ENCODE measurements at places on chromosomes 1 and 21. TPM values are rescaled to one million over a fixed set of nuclear protein-coding genes. Genes with fewer than 3 reads are reported as not detected.

DNA sequence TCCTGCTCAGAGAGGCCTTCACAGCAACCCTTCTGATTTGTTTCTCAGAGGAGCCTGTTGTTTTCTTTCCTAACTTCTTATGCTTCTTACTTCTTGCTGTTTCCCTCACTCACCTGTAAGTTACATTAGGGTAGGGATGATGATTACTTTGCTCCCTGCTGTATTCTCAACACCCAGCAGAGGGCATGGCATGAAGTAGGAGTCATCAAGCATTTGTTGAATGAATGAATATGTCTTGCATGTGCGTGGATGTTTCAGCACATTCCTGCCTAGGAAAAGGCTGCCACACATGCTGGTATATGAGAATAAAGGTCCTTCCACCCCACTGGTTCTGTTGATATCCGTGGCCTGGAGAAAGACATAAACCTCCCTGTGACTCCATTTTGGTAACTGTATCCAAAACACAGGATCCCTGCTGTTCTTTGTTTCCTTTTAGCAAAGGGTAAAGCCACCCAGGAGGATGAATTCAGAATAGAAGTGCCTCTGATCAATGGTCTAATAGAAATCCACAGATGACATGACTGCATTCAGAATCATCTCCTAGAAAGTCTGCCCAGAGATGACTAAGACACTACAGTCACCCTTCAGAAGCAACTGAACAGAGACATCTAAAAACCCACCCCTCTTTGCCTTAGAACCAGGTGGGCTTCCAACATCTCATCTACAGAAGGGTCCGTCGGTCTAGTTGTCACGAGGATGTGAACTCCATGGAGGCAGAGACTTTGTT lies 168.8 kb downstream of the ZSCAN20 start:
- no peak for DNase-seq

GRCh38 chr1:215114154-215114933 lies 31.8 kb downstream of the KCNK2 start:
- no peak for DNase-seq

DNA sequence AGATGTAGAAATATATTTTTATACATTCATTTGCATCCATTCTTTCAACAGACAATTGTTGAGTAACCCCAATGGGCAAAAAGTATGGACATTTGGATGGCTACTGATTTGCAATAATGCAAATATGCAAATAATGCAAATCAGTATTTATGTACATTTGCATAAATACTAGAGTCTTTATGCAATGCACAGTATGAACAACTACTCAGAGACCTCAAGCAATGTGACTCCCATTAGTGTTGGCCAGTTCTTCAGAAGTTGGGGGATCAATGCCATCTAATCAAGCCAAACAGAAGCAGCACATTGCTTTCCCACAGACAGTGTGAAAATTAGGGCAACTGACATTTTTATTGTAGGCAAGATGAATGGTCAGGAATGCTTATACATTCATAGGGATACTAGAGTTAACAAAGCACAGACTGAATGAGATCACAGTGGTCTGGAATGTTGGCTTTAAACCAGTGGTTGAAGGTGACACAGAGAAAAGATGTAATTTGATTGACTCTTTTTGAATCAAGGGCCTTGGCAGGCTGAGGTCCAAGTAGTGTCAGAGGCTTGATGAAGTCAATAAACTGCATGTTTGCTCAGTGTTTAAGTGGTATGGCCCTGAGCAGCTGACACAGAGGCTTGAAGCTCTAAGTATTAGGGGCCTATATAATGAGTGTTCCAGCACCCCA lies 256.6 kb downstream of the CTH start:
- DNase-seq: peak; percentile 15

DNA sequence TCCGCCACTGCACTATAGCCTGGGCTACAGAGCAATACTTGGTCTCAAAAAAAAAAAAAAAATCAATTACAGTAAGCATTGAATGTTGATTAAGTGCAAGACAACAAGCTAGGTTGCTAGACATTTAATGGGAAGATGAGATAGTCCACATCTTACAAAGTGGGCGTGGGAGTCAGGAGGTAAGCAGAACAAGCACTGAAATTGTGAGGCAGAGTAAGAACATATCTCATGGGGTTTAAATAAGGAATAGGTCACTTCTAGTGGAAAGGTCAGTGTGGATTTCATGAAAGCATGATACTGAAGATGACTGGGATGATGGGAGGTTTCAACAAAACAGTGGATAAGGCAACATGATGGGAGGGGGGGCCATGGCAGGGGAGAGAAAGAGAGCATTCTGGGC lies 1.9 kb upstream of the OLFML2B start:
- no peak for DNase-seq

- no peak for DNase-seq
Observed at GRCh38 chr1:230141021-230141648, 74.1 kb downstream of the GALNT2 start.

DNA sequence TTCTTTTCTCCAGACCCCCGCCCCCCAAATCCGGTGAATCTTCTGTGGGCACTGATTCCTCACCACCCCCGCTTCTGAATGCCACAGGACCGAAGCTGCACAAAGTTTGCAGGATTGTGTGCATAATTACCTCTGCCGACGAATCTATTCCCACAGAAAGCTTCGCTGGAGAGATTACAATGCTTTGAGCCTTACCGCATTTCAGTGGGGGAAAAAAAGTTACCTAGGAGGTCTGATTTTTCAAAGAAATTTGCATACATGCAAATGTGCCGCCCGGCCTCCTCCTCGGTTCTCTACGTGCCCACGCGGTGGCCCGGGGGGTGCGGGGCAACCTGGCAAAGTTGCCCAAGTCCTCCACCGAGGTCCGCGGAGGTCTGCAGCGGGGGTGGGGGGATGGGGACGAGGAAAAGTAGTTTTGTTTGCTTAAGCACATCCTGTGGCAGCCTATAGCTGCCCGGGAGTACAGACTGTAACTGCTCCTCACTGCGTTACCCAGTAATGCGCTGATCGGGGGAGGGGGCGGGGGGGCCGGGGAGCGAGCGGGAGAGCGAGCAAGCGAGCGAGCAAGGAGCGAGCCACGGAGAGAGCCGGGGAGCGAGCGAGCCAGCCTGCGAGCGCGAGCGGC lies 563 bp upstream of the NFIA start:
- DNase-seq: peak; percentile 82

The TNFRSF1B gene
- 10.7 TPM for total RNA-seq

The HSD11B1 gene
- total RNA-seq: 1.1 TPM

GRCh38 chr1:204344665-204345355 lies 14.9 kb downstream of the PLEKHA6 start:
- no peak for DNase-seq

The FMO5 gene
- 1.5 TPM for total RNA-seq

DNA sequence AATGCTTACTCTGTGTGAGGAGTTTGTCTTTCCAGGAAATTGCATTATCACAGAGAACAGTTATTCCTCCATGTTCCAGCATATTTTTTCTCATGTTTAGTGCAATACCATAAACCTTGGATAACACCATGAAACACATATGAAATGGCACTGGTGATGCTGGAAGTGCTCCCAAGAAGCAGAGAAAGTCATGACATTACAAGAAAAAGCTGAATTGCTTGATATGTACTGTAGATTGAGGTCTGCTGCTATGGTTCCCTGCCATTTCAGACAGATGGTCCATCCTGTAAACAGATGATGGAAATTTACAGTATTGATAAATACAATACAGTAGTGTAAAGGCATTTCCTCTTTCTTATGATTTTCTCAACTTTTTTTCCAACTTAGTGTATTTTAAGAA lies 422.1 kb downstream of the LRRIQ3 start:
- DNase-seq: no peak

DNA sequence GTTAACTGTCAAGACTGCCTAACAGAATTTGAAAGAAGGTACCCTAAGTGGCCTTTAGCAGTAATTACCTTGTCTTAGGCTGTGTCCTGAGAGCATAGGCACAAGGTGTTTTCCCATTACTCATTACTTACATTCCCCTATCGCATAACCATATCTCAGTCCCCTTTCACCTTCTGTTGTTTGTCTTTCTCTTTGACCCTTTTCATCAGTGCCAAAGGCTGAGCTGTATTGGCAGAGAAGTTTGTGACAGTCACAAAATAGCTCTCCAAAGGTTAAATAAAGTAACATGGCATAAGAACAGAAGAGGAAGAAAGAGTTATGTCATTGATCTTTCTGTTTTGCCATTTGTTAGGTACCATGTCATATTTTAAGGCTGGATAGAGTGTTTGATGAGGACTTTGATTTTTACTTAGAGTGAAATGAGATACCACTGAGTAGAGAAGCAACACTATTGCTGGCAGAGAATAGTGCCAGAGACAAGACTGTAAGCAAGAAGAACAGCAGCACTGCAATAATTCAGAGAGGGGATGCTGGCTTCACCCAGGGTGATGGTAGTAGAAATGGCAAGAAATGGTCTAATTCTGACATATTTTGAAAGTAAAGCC lies 497.8 kb downstream of the TTLL7 start:
- no peak for DNase-seq

The B3GALT2 gene
- total RNA-seq: 5.7 TPM

DNA sequence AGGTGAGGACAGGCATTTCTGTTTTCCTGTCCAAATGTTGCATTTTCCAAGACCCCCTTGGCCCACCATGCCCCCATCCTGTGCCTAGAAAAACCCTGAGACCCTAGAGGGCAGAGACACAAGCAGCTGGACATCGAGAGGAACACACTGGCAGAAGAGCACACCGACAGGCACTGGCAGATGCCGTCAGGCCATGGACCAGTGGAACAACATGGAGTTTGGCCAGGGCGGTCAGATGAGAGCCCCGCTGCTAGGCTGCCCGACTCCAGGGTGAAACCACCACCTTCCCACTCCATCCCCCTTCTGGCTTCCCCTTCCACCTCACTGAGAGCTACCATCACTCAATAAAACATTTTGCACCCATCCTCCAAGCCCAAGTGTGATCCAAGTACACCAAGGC lies 438.4 kb downstream of the SIPA1L2 start:
- no peak for DNase-seq

The SLAMF9 gene
- total RNA-seq: not detected

The OR2T2 gene
- total RNA-seq: not detected

- DNase-seq: no peak
Observed at GRCh38 chr1:13730291-13730690, 30.3 kb downstream of the PRDM2 start.

The TENT5C gene
- total RNA-seq: 13.3 TPM

DNA sequence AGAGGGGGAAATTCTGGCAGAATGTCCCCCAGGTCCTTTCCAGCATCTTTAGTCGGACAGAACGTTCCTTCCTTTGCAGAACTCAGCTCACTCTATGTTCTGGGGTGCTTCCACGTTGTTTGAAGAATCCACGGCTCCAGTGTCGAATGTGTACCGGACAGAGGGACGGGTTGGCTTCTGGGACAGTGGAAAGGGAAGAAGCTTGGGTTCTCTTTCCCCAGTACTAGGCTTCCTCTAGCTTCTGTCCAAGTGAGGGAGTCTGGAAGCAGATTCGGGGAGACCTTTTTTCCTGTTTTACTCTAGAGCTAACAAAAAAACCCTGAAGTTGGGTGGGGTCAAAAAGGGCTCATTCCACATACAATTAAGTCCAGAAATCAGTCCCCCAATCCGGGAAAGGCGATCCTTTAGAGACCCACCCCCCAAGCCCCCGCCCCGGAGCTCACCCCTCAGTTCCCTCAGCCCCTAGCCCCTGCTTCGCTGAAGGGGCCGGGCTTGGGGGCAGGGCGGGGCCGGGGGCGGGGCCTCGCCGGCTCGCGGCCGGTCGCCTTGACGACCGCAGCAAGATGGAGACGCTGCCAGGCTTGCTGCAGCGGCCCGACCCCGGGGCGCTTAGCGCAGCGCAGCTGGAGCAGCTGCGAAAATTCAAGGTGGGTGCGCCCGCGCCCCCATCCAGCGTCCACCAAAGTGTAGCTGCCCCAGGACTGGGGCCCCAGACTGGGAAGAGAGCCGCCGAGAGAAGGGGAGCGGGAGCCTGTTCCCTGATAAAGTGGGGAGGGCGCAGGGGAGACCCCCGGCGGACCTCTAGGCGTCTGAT lies at the start of gene RIIAD1:
RIIAD1 (plus strand) TSS at position 549 of the 814 bp plus-strand sequence; CDS start at position 564, 15 bp downstream.
- DNase-seq: peak; percentile 60

The SHISA4 gene
- total RNA-seq: 40.5 TPM

- no peak for DNase-seq
Observed at GRCh38 chr1:214582289-214582891, 20.6 kb upstream of the CENPF start.

The DNAJC28 gene
- 2.8 TPM for total RNA-seq

DNA sequence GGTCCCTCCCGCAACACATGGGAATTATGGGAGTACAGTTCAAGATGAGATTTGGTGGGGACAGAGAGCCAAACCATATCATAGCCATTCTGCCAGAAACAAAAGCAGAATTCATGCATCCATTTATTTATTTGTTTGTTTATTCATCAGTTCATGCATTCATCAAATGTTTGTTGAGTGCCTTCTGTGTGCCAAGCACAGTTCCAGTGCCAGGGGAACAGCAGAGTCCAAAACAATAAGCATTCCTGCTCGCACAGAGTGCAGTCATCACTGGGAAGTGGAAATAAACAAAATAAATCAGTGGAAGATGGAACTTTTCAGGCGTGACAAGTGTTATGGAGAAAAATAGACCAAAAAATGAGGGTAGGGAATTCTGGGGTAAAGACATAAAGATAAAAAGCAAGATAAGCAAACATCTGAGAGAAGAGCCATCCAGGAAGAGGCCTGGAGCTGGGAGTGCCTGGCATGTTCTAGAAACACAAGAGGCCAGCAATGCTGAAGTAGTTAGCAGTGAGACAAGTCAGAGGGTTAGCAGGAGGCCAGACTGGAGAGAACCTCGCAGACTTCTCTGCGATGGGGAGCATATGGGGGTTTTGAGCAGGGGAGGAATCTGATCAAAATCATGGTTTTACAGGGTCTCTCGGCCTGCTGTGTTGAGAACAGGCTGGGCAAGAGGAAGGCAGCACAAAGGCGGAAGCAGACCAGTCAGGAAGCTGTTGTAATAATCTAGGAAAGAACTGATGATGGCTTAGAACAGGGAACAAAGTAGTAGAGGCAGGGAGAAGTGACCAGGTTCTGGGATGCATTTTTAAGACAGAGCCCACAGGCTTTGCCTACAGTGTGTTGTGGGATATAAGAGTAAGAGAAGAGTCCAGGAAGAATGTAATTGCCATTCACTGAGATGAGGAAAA lies 113.2 kb downstream of the GLUL start:
- DNase-seq: no peak

- no peak for DNase-seq
Observed at GRCh38 chr1:109716570-109717090, 4.6 kb downstream of the GSTM5 start.

DNA sequence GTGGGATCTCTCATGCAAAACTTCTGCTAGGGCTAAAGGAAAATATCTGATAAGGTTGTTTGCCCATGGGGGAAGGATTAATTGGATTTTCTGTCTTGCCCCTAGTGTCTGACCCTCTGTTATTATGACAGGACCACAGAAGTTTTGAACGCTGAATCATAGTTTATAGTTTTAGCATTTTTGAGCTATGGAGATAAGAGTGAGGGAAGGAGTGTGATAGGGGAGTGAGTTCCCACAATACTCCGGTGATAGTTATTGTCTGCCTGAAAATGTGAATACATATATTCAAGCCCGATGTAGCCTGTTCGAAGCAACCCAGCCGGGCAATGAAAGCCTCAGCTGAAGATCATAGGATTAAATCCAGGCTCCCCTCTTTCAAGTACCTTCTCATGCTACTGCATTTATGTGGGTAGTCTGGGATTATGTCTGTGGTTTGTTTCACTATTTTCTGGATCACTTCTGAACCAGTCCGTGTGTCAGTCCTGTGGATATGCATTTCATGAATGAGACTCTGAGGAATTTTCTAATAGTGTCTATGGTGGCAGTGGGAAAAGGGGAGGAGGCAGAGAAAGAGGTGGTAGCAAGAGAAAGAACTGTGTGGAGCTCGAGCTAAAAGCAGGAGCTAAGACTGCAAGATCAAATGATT lies 258.7 kb downstream of the DISC1 start:
- DNase-seq: no peak

GRCh38 chr1:170126696-170127095 lies 19.1 kb upstream of the NTMT2 start:
- no peak for DNase-seq

Data from tongue (tissue), 3 donors.